Panc1 (cell line): ENCODE measurements at places on chromosomes 4 and X. TPM values are rescaled to one million over a fixed set of nuclear protein-coding genes. Genes with fewer than 3 reads are reported as not detected.

The PAGE4 gene
- not detected for total RNA-seq

GRCh38 chr4:37236165-37236564 is 8.4 kb upstream of the NWD2 start:
- DNase-seq: no peak

DNA sequence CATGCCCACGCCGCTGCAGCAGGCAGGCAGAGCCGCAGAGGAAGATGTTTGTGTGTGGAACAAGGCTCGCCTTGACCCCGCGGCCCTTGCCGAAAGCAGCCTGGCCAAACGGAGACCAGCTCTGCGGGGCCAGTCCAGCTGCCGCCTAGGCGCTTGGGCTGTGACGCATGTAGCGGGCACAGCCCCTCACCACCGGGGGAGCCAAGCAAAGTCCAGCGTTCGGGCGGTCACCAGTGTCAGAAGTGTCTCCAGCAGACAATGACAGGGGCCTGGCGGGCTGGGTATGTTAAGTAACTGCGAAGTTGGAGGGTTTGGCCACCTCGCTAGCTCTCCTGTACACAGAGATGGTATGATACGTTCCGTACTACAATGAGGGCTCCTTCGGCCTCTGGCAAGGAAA is 1.3 kb downstream of the AMER1 start:
- DNase-seq: no peak

The ASIC5 gene
- not detected for total RNA-seq

- no peak for DNase-seq
Observed at GRCh38 chrX:1870421-1870820, 255.6 kb downstream of the ASMT start.

- no peak for DNase-seq
Observed at GRCh38 chrX:55524487-55524886, 34.8 kb upstream of the USP51 start.

The TEX13B gene
- not detected for total RNA-seq

DNA sequence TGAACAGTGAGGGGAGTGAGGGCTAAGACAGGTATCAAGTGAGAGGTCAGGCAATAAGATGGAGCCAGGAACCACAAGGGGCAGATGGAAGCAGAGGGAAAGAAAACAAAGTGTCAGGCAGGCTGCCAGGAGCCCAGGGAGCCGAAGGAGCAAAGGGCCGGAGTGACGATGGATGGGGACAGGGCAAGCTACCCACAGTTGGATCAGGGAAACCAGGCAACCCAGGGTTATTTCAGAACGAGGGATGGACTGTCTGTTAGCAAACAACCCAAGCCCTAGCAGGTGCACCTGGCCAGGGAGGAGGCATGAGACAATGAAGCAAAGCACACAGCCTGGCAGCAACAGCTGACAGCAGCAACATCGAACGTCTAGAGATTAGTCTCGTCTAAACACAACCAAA is 39.2 kb downstream of the SEL1L3 start:
- no peak for DNase-seq

DNA sequence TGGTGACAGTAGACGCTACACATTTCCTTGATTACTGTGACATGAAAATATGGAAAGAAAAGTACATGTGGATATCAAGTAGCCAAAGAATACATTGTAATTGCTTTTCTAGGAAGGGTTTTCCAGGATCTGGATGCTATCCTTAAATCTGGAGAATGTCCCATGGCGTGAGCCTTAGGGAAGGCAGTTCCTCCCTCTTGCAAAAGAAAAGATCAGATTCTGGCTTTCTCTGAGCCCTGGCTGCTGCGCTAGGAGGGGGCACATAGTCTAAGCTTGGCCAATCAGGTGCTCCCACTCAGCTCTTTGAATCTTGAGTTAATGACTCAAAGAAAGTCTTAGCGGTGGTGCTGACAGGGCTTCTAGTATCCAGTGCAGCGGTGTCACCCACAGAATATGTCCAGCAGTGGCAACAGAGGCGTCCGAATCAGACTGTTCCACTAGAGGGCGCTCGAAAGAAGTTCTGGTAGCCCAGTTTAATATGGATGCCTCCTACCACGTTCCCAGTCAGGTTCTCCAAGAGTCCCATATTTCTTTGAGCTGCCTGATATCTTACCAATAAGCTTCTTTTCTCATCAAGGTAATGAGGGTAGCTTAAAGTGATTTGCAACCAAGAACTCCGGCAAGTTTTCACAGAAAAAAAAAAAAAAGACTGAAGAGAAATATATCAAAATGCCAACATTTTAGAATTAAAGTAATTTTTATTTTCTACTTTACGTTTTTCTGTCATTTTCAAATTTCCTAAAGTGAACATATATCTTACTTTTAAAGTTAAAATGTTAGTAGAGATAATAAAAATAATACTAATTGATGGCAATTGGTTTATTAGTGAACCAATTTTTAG is 213.4 kb upstream of the S100G start:
- DNase-seq: peak; percentile 32

The BEND2 gene
- total RNA-seq: not detected

- DNase-seq: no peak
Observed at GRCh38 chrX:72054779-72055489, 76.8 kb downstream of the RTL5 start.

The RBMX2 gene
- total RNA-seq: 40.4 TPM

DNA sequence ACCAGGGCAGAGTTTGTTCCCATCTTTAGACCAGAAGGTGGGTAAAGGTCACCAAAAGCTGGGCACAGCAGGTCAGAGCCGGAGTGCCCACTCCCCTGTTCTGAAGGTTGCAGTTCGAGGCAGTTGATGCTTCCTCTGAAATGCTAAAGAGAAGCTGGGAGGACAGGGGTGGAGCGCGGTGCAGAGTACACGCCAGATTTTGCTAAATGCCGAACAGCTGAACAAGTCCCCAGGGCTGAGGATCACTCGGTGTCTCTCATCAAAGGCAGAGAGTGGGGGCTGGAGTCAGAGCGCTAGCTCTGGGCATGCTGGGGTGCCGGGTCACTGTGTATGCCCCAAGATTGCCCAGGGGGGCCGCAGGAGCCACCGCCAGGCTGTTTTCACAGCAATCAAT is 197.0 kb downstream of the BCOR start:
- DNase-seq: no peak

- no peak for DNase-seq
Observed at GRCh38 chr4:26887809-26888208, 27.2 kb downstream of the STIM2 start.

The SRPX2 gene
- total RNA-seq: 1.2 TPM

DNA sequence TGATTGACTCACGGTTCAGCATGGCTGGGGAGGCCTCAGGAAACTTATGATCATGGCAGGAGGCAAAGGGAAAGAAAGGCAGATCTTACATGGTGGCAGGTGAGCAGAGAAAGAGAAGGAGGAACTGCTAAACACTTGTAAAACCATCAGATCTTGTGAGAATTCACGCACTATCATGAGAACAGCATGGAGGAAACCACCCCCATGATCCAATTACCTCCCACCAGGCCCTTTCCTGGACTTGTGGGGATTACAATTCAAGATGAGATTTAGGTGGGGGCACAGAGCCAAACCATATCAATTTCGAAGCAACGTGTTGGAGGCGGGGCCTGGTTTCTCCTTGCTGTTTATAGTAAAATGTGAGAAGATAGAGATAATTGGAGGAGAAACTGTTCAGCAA is 167.4 kb downstream of the GABRB1 start:
- no peak for DNase-seq

The IBSP gene
- total RNA-seq: not detected

DNA sequence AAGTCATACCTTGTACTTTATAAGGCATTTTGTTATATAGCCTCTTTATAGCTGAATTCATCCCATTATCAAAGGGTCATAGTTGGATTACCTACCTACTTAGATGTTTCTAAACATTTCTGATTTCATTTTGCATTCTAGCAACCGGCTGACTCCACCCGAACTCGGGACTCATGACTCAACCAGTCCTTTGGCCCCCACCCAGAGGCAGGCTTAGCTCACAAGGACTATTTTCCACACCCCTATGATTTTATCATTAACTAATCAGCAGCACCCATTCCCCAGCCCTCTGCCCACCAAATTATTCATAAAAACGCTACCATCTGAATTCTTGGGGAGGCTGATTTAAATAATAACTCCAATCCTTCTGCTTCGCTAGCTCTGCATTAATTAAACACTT is 79.9 kb upstream of the EGFL6 start:
- DNase-seq: no peak

GRCh38 chr4:156771171-156771837 is 200.3 kb downstream of the PDGFC start:
- DNase-seq: no peak

- DNase-seq: no peak
Observed at GRCh38 chr4:86961116-86961515, 26.3 kb downstream of the AFF1 start.

The NEXMIF gene
- not detected for total RNA-seq

DNA sequence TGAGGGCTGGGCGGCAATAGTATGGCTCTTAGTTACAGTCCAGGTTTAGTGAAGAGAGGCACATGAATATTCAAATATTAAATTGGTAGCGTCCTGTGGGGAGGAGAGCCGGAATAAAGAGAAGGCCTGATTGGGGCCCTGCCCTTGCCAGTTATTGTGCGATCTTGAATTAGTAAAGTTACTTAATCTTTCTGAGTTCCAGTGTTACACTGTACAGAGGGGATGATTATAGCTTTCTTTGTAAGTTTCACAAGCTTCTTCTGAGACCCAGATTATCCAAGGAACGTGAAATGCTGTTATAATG is 1.2 kb downstream of the METAP1 start:
- DNase-seq: no peak

GRCh38 chrX:9899640-9900111 is 67.5 kb upstream of the CLDN34 start:
- no peak for DNase-seq

The ARMCX2 gene
- total RNA-seq: 1.0 TPM

DNA sequence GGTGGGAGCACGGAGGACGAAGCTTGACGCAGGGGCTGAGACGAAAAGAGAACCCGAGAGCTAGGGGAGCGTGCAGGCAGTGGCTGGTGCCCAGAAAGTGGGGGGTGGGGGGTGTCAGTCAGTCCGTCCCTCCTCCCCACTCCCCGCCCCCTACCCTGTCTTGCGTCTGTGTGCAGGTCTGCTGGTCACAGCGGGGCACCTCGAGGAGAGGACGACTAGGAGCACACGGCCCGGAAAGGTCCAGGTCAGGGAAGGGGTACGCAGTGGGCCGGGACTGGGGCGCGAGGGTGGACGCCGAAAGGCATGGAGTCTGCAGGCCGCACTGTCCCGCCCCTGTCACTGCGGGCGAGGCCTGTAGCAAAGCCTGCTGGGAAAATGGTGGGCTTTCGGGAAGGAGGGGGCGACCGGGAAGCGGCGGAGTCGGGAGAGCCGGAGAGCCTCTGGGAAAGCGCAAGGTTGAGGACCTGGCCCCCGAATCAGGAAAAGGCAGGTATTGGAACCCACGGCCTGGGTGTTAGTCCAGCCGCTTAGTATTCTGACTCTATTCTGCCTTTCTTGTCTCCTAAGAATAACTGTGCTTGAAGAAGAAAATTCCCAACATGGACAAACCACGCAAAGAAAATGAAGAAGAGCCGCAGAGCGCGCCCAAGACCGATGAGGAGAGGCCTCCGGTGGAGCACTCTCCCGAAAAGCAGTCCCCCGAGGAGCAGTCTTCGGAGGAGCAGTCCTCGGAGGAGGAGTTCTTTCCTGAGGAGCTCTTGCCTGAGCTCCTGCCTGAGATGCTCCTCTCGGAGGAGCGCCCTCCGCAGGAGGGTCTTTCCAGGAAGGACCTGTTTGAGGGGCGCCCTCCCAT is 769 bp downstream of the TCEAL1 start:
- peak; percentile 58 for DNase-seq

- no peak for DNase-seq
Observed at GRCh38 chr4:174713821-174714220, 115.2 kb downstream of the GLRA3 start.

DNA sequence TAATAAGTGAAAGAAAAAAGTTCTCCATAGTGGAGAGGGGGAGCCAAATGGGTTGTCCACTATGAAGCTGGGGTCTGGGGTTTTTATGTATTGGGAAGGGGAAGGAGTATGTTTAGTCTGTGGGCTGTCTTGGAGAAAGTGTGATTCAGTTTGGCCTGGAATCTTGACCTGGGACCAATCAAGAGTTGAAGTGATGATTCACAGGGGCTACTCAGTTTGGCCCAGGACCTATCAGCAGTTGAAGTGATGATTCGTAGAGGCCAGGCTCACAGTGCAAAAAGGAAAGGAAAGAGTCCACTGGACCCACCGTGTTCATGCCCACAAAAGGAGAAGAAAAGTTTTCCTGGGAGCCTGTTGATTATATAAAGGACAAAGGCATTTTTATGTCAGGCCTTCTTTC is 47.3 kb upstream of the RAB9B start:
- DNase-seq: no peak

- no peak for DNase-seq
Observed at GRCh38 chrX:115533485-115533884, 27.5 kb upstream of the PLS3 start.

The HSD17B13 gene
- 0.13 TPM for total RNA-seq
